ENCODE measurements at places on chromosomes 6 and 20.

DNA sequence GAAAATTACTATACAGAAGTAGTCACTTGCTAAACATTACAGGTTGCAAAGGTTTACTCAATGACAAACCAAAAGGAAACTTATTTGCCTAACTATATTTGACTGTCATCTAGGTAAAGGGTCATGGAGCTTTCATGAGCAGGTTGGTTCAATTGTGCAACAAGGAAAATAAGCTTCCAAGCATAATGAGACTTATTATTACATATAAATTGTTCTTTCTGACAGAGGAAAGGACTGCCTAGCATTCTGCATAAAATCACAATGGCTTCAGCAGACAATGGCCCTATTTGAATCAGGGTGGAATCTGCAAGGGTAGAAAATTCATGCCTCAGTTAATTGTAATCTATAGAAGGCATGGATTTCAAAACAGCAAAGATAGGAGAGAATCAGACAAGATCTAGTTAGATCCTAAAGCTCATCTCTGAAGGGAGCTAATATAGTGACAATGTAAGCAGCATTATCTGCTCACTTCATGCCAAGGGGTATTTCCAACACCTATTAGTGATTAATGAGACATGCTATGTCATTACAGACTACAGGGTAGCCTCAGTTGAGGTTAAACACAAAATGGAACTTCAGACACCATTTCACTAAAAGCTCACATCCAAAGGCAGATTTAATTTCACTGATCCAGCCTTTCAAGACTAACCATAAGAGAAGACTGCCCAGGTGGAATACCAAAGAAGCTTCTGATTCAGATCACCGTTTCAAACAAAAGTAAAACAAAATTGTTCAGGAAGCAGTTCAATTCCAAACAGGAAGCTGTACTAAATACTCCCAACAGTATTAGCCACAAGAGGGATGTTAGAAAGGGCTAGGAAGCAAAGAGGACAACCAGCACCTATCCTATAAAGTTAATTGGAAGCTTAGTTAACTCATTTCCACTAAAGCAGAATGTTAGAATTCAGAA lies 8.5 kb downstream of the STAU1 start:
- DNase-seq = no peak

GRCh38 chr6:26520237-26520849 lies 17.8 kb upstream of the HMGN4 start:
- DNase-seq = no peak

GRCh38 chr20:36859700-36860330 lies 16.1 kb upstream of the TLDC2 start:
- no peak for DNase-seq

GRCh38 chr6:85676086-85676729 lies 33.5 kb upstream of the SYNCRIP start:
- no peak for DNase-seq

DNA sequence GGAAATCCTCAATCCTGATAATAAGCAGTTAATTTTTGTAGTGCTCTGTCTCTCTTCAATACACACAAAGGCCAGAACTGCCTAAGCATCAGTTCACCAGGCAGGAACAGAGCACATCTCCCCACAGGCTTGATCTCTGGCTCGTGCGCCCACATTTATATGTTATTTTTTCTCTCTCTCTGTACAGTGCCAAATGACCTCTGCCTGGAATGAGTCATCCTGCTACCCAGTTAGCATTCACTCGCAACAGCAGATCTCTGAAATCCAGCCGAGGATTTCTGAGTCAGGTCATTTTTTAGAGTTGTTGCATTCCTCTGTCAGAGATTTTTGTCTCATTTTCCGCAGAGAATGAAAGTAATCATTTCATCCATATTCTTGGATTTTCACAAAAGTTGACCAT lies 107.1 kb downstream of the COL12A1 start:
- no peak for DNase-seq

GRCh38 chr6:62971976-62972658 lies 239.2 kb upstream of the FKBP1C start:
- DNase-seq = no peak

- DNase-seq = peak; percentile 57
These were observed 359 bp downstream of the PHIP start for GRCh38 chr6:79077715-79078074.

All from activated CD4-positive, alpha-beta T cell treated with anti-CD3 and anti-CD28 coated beads, Interleukin-10, Interleukin-2, amounts not matched to agents 100 ng/mL and 50 ng/mL, durations not matched to agents 16 hours and 8 hours (primary cell).